ENCODE measurements at places on chromosomes 16 and 17.

DNA sequence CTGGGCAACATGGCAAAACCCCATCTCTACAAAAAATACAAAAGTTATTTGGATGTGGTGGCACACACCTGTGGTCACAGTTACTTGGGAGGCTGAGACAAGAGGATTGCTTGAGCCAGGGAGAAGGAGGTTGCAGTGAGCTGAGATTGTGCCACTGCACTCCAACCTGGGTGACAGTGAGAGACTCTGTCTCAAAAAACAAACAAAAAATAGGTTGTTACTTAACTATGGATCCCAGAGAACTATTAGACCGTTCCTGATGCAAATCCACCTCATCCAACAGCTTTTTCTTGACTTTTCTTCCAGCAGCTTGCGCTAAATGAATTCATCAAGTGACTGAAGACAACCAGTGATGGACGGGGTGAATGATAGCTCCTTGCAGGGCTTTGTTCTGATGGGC lies at the start of gene OR2C1:
Gene OR2C1, plus strand, starts transcription at position 301 of the 400 bp plus-strand sequence. Its CDS starts 52 bp downstream, at position 353.
- DNase-seq: no peak

DNA sequence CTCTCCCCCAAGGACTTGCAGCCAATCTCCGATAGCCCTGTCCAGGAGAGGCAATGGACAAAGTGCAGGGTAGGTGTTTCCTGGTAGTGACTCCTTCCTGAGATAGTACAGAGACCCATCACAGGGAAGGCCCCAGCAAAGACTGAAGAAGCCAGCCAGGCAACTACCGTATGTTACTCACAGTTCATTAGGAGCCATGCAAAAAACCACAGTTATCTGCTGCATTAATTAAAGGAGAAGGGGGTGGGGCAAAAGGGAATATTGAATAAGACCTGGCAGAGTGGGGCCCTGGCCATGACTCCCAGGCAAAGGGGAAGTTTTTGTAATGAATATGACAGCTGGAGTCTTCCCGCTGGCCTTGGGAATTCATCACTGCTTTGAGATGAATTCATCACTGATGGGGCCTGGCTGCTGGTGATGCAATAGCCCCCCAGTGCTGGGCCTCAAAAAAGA lies 2.5 kb upstream of the SLC13A2 start:
- no peak for DNase-seq

DNA sequence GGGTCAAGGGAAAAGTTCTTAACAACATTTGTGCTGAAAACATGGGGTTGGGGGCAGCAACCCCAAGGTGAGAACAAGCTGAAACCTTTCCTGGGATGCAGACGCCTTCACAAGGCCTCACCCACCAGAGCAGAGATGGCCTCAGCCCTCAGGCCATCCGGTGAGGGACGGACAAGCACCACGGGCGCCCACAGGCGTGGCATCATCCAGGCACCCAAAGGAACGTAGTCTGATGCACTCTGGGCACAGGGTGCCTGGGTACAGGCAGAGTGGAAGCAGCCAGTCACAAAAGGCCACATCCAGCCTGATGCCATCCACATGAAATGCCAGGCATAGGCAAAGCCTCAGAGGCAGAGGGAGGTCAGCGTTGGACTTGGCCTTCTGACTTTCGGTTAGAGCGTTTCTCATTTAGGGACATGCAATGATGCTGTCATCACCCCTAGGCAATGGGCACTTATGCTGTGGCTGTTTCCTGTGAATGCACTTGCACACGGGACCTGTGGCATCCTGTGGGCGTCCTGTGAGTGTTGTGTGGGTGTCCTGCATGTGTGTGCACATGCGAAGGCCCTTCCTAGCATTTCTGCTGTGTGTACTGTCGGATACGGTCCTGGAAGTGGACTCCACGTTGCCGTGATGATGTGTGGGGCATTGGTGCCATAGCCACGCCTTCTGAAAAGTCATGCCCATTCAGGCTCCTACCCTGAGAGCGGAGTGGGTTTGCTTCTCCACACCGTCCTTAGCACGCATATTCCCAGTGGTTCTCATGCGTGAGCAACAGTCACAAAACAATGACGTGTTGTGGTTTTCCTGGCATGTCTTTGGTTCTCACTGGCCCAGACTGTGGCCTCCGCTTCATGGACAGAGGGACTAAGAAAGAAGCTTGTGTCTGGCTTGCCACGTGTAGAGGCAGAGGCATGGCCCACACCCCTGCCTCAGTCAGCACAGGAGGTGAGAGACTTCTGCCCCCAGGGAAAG lies 52.7 kb upstream of the ZNF469 start:
- no peak for DNase-seq

GRCh38 chr16:19655242-19655777 lies 62.7 kb downstream of the KNOP1 start:
- no peak for DNase-seq

DNA sequence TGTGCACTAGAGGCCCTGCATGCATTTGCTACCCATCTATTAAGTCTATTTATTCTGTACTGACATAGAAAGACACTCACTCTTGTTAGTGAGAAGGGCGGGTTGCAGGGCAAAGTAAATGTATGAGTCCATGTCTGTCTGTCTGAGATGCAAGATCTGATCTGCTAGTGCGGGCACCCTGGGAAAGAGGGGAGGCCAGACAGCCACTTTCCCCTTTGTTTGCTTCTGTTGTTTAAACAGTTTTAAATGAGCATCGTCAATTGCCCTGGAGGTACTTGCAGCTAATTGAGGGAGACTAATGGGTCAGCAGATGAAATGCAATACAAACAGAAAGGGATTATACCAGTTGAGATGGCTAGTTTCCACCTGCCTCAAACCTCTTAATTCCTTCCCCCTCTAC lies 24.9 kb downstream of the SCNN1G start:
- DNase-seq: no peak

DNA sequence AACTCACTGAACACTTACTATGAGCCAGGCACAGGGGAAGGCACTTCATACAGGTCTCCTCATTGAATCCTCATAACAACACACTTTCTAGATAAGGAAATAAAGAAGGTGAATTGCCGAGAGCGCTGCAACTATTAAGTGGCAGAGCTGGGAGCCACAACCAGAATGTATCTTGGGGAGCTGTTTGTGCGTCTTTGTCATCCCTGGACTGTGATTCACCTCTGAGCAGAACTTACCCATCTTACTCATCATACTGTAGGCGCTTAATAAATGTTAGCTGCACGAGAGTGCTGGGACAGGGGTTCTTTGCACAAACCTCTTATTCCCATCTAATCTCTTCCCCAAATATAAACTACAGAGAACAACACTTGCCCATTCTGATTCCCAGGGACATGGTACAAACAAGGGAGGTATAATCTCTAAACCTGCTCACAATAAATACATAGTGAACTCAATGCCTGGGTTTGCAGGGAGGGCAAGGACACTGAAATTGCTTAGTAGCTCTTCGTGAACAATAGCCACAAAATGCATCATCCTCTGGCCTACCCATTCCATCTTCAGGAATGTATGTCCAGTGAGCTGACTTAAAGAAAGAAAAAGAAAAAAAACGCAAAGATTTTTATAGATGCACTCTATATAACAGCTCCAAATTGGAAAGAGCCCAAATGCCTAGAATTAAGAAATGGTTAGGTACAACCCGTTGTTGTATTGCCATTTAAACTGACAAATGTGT lies 43.0 kb downstream of the MYO18A start:
- no peak for DNase-seq

DNA sequence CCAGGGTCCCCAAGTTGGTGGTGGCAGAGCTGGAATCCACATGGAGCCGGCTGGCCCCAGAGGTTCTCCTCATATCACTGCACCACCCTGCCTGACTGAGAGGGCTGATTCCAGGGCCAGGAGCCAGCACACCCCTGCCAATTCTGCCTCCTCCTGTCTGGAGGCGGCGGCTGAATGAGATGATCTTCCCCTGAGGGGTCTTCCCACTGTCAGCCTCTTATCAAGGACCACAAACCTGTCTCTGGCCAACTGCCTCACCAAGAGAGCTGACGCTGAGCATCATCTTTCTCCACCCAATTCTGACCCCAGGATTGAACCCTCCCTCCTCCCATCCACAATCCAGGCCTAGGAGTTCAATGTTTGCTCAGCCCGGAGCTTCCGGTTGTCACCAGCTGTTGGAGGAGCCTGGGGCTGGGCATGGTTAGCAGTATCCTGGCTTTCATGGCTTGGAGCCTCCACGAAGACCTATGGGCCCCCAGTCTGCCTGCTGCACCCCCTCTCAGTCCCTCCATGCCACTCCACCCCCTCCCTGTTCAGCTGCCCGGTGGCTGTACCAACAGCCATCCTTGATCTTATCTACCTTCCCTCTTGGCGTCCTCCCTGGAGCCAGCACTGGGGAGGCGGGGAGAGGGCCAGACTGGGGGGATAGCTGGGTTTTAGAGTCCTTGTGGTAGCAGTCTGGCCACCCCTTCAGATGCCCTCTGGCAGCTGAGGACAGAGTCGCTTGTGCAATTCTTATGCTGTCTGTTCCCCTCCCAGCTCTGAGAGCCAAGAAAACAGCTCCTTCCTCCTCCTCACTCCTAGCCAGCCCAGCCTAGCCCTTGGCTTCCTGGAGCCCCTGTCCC lies 25.6 kb downstream of the ABCC3 start:
- peak; percentile 46 for DNase-seq

DNA sequence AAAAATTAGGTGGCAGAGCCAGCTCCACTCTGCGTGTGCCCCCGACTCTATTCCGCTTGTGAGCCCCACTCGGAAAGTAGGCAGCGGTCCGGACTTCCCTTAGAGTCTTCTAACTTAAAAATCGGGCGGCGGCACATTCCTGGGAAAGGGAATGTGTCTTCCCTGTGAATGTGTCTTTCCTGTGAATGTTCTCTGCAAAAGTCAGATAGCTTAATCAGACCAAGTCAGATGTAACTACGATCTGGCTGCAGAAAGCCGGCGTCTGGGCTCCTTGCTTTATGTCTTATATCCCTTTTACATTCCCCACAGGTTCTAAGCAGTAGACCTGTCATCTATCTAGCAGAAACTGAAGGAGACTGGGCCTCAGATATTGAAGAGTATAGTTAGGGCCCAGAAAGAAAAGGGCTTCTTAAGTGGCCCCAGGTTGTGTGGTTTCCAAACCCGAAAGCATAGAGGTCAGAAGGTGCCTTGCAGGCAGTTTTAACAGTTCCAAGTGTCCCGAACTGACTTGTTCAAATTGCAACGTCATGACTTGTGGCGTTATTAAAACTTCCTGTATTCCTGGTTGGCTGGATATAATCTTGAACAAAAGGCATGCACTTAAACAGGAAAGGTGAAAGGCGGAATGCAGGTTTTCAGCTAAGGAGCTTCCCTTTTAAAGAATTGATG lies 601 bp downstream of the PHKB start:
- DNase-seq: no peak

DNA sequence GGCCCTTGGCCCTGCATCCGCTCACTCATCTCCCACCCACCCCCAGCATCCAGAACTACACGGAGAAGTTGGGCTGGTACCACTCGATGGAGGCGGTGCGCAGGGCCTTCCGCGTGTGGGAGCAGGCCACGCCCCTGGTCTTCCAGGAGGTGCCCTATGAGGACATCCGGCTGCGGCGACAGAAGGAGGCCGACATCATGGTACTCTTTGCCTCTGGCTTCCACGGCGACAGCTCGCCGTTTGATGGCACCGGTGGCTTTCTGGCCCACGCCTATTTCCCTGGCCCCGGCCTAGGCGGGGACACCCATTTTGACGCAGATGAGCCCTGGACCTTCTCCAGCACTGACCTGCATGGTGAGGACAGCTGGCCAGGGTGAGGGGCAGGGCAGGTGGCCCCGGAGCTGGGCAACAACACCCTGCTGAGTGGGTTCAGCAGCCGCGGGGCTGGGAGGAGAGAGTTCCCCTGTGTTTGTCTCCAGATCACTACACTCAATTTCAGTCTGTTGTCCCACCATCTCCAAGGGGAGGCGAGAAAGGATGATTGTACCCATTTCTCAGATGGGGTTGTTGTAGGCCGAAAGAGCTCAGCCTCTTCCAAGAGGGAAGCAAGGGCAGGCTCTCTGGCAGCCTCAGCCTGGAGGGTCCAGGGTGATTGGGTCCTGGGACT lies 14.4 kb downstream of the MMP15 start:
- no peak for DNase-seq

DNA sequence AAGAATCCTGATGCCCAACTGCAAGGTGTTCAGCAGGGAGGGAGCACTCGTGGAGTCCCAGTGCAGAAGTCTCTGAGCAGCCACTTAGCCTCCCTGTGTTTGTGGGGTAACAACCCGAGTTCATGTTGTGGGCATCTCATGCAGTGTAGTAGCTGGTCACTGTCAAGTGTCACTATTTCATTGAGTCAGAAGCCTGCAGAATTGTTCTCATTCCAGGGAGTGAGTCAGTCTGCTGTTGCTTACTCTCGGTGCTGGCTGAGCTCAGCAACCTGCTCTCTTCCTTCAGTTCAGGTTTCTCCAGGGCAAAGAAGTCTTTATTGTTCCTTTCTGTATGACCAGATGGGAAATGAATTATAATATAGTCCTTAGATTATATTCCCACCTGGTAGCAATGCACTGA lies 24.1 kb downstream of the HMOX2 start:
- no peak for DNase-seq

DNA sequence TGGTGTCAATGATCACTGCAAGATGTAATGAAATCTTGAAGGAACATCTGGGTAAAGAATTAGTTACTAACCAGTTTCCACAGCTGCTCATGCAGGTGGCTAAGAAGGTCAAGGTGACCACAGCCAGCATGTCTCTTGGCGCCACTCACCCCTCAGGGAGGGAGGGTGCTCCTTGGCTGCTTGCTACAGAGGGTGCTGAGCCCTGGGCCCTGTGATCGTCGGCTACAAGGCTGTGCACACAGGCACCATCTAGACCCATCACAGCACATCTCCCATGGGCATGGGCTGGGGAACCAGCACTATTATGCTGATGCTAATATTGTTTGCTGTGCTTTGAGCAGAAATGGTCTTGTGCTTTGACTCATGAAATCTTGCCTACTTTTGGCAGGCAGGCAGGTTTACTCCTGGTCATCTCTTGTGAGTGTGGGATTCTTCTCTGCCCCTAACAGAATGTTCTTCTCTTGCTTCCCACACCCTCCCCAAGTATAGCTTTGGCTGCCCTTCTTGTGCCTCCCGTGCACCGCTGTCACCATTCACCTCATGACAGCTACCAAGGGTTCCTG lies 36.4 kb downstream of the TXNDC11 start:
- peak; percentile 38 for DNase-seq

DNA sequence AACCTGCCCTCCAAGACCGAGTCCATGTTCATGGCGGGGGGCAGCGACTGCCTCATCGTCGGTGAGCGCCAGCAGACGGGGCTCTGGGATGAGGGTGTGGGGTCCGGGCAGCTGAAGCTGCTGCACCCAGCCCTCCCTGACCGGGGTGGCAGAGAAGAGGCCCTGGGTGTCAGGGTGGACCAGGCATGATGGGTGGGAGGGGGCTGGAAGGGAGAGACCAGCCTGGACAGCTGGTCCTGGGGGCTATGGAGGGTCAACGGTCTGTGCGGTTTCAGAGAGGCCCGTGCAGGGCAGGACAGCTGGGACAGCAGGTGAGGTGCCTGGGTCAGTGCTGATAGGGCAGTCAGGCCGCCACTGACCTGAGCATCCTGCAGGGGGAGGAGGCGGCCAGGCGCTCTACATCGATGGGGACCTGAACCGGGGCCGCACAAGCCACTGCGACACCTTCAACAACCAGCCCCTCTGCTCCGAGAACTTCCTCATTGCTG lies 13.3 kb upstream of the ATP6V0C start:
- DNase-seq: no peak

Measured in left ventricle myocardium inferior (tissue), 1 donor.